ENCODE measurements at places on chromosomes 11 and 22.
A peak's percentile ranks its signal among the peaks of the same experiment; 100 is the strongest.

GRCh38 chr11:10116588-10116987, 177.4 kb downstream of the SBF2 start:
- DNase-seq: no peak

GRCh38 chr11:2762451-2762850, 62.7 kb upstream of the KCNQ1OT1 start:
- no peak for DNase-seq

DNA sequence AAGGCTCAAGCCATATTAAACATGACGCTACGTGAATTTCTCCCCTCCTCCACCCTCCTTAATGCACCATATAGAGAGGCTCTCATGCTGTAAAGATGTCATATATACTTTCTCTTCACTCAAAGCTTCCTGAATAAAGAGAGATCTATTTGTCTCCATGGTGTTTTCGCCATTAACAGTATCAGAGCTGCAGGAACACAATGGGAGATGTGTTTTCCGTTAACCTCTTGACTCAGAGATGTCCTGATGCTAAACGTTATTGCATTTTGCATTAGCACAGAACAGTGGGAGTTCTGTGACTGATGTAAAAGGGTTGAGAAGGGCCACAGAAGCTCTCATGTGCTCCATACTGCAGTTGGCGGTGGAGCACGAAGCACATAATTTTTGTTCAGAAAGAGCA, 25.7 kb upstream of the BLID start:
- no peak for DNase-seq

DNA sequence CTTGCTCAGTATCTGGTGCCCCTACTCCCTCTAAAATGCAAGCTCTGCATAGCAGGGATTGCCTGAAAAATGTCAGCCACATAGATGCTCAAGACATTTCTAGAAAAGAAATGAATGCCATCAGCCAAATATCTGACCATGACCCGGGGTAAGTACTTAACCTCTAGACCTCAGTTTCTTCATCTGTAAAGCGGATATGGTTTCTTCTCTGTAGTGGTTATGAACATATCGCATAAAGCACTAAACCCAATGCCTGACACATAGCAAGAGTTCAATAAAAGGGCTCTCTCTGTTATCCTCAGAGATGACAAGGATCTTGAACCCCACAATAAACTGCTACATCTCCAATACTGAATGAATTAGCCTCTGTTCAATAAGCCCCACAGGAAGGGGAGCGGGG, 122.6 kb downstream of the ABTB2 start:
- DNase-seq: no peak

DNA sequence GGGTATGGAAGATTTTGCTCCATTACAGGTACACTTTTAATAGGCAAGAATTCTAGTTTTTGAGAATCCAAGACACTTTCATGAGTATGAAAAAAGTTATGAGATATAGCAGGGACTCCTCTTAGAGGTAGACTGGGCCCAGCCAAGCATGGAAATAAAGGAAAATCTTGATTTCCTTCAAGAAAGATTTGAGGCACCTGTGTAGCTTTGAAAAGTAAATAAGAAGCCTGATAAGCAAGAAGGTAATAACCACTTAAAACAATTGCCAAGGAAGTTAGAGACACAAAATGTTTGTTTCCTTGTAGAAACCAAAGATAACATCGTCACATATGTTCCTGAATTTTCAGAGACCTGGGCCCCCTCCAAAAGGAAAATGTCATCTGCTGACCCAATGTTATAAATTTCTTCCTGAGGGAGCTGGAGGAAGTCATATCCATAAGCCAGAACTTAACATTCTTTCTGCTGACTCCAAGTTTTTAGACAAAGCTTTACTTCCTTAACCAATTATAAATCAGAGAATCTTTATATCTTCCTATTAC, 314.5 kb upstream of the ANO3 start:
- DNase-seq: no peak

- no peak for DNase-seq
Observed at GRCh38 chr11:19770277-19770676, 57.6 kb downstream of the NAV2 start.

GRCh38 chr22:29323641-29324040, 8.1 kb upstream of the RASL10A start:
- no peak for DNase-seq

DNA sequence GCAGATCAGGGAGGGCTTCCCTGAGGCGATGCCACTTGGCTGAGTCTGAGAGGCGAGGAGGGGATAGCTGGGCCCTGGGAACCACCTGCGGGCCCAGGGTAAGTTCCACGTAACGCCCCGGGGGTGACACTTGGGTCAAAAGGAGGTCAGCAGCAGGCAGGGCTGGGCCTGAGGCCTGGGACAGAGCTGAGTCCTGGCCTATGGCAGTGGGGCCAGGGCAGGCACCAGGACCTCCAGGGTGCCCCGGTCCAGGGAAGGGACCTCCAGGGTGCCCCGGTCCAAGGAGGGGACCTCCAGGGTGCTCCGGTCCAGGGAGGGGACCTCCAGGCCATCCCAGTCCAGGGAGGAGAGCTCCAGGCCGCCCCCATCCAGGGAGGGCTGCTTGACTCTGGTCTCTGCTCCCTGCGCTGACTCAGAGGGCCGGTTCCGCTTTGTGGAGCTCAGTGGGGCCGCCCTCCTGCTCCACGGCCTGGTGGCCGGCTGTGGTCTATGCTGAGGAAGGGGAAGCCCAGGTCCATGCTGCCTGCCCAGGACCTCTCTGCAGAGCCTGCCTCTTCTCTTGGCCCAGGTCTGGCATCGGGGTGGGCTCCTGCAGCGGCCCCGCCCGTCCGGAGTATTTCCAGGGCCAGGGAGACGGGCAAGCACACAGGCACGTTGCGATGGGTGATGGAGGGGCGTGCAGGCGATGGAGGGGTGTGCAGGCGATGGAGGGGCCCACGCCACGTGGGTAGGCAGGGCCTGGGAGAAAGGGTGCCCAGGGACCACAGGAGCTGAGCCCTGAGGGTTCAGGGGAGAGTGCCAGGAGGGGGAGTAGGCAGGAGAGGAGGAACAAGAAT, 19.5 kb upstream of the WNT7B start:
- DNase-seq: no peak

DNA sequence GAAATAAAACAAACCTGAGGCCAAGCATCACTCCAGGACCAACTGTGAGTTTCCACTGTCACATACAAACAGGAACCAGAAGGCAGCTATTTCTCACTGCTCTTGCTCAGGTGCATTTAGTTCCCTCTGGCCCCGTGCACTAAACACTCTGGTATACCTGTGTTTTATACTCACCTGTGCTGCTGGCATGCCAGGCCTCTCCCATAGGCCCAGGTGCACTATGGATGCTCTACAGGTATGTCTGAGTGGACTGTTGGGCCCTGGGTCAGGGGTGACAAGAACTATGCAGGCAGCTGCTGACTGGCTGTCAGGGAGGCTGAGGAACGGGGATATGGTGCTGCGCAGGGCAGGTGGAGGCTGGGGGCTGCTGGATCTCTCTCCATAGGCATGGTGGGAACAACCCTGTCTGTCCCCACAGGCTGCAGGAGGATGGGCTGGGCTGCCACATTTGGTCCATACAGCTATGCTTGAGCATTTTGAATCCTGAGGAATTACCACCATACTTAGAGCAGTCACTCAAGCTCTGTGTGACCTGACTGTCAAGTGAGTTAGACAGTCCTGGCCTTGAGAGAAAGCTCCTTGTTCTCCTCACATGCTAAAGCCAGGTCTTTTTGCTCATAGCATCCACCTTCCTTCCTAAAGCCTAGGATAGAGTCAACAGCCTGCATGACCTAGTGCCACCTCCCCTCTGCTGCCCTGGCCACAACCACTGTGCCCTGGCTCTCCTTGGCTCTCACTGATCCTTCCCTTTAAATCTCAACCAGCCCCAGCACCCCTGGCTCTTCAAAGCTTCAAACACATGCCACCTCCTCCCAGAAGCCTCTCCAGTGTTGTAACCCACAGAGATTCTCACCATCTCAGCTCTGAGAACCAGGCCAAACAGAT, 72.9 kb downstream of the C11orf58 start:
- DNase-seq: no peak

DNA sequence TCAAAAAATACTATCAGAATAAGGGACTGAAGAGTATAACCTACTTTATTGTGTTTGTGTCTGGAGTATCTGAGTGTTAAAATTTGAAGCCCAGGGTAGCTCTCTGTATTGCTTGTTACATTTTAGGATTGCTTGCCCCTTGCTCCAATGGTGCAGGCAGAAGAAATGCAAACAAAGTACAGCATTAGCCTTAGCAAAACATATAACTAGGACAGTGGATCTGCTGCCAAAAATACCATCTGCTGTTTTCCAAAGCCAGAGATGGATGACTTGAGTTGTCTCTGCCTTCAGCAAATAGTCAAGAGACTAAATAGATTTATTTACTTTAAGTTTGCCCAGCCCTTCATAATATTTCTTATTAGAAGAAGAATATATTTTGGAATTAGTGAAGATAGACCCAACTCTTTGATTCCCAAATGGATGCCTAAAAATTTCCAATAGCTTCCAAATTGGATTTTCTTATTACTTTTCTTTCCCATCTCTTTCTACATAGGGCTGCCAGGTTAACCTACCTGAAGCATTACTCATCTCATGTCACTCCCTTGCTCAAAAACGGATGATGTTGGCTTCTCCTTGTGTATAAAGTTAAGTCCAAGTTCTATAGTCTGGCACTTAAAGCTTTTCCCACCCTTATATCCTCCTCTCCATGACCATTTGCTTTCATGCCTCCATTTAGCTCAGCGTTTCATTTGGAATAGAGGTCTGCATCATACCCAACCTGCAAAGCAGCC, 66.3 kb downstream of the LDLRAD3 start:
- DNase-seq: no peak

- DNase-seq: no peak
Observed at GRCh38 chr22:27581688-27582087, 219.9 kb downstream of the MN1 start.

DNA sequence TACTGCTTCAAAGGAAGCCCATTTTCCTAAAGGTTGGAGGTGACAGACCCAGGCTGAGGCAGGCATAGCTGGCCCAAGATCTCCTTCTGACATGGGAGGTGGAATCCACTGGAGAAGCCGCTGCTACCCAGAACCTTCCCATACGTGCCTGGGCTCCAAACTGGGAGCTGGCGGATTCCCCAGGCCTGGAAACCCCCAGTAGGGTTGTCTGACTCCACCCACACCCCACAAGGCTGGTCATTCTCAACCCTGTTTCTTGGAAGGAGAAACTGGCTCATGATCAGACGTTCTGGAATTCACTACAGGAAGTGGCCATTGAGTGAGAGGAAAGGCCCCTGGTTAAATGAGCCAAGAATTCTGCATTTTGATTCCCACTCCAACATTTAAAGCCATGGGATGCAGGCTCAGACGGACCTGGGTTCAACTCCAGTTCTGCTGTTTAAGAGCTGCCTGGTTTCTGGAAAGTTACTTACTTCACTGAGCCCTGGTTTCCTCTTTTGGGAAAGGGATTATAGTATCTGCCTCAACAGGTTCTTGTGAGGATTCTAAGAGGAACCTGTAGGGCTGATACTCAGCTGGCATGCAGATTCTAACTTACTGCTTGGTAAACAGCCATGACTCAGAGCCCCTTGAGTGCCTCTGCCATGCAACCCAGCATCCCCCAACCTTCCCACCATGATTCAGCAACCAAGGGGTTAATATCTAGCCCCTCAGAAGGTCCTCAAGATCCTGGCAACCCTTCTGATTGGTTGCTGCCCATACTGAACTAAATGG, 19.4 kb upstream of the TSKU start:
- DNase-seq: no peak

- DNase-seq: no peak
Observed at GRCh38 chr11:32400670-32401369, 34.5 kb downstream of the WT1 start.

DNA sequence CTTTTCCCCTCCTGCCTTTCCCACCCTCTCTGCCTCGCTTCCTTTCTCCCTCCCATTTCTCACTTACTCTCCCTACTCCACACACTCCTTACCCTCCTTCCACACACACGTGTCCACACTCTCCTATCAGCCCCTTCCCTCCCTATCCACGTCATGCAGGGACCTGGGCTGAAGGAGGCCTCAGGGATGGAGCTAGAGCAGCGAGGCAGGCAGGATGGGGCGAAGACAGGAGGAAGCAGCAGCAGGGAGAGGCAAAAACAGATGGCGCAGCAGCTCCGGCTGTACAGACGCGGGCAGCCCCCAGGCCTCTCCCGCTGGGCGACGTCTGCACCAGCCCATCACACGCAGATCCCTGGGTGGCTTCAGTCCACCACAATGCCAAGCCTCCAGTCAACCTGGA, 97.9 kb downstream of the SPATA19 start:
- DNase-seq: no peak

GRCh38 chr11:38582756-38583155, 1984.7 kb upstream of the RAG2 start:
- DNase-seq: no peak

DNA sequence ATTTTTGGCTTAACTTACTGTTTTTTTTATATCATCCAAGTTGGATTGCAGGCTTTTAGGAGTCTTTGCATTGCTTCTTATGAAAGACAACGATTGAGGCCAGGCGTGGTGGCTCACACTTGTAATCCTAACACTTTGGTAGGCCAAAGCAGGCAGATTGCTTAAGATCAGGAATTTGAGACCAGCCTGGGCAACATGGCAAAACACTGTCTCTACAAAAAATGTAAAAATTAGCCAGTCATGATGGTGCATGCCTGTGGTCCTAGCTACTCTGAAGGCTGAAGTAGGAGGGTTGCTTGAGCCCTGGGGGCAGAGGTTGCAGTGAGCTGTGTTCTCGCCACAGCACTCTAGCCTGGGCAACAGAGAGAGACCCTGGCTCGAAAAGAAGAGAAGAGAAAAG, 56.6 kb downstream of the BID start:
- DNase-seq: no peak

DNA sequence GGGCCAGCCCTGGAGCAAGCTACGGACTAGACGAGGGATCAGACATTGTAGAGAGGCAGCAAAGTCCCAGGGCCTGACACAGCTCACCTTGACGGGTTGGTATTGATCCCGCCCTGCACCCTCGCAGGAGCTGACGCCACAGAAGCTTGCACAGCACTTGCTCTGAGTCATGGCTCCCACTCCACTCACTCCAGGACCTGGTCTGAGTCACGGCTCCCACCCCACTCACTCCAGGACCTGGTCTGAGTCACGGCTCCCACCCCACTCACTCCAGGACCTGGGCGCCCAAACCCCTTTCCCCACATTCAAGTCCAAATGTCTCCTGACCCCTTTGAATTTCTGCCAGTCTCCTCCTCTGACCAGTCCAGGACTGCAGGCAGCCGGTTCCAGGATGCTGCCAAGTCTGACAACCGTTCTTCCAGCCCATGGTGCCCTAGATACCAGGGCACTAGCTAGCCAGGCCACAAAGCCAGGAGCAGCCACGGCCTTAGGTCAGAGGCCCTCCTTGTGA, 6.0 kb upstream of the PNPLA5 start:
- no peak for DNase-seq

GRCh38 chr11:44608991-44609782, 43.7 kb downstream of the CD82 start:
- DNase-seq: peak; percentile 36

DNA sequence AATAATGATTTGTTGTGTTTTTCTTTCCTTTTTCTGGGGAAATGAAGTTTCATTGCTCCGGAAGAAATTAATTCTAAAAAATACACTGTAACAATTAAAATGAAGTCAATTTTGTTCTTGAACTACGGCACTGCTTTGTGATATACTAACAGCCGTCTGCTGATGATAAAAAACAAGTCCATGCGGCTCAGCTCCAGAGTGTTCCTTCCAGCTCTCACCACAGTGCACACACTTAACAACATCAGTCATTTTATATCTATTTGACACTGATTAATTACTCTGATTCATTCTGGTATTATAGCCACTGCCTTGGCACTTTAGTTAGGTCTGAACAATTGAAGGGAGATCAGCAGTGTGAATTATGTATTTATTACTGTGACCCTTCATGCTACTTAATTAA, 97.4 kb upstream of the SLC6A5 start:
- no peak for DNase-seq
